SW 1271 (cell line): ENCODE measurements at places on chromosomes 1 and 21.
A peak's percentile ranks its signal among the peaks of the same experiment; 100 is the strongest.

DNA sequence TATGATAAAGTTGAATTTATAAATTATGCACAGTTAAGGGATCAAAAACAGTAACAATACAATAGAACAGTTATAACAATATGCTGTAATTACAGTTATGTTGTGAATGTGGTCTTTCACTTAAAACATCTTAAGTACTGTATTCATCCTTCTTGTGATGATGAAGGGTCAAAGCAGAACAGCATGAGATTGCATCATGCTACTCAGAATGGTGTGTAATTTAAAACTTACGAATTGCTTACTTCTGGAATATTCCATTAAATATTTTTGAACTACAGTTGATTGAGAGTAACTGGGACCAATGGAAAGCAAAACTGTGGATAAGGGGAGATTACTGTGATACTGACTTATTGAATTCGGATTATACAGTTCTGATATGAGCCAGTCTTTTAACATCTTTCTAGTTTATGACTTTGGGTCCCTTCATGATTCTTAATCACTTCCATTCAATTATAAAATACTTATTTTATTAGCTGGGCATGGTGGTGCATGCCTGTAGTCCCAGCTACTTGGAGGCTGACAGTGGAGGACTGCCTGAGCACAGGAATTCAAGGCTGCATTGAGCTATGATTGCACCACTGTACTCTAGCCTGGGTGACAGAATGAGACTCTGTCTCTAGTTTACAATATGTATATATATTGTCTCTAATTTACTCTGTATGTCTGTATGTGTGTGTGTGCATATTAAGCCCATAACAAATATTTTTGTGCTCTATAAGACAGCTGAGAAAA lies 43.2 kb downstream of the ATP1B1 start:
- DNase-seq, result no peak

- DNase-seq, result no peak
Observed at GRCh38 chr1:29425631-29426030, 189.3 kb downstream of the PTPRU start.

DNA sequence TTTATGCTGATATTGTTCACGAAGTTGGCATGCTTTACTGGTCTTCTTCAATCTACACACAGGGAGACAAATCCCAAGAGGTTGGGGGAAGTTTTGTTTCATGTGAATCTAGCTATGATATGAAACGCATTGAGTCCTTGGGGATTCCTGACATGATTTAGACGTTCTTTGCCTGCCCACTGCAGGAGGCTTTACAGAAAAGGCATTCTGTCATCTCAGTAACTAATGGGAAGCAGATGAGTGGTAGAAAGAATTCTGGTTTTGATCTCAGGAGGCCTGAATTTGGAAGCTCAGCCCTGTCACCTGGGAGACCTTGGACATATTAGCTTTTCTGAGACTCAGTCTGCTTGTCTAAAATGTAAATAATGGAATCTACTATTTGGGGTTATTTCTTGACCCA lies 383.0 kb upstream of the NFIA start:
- DNase-seq, result no peak

DNA sequence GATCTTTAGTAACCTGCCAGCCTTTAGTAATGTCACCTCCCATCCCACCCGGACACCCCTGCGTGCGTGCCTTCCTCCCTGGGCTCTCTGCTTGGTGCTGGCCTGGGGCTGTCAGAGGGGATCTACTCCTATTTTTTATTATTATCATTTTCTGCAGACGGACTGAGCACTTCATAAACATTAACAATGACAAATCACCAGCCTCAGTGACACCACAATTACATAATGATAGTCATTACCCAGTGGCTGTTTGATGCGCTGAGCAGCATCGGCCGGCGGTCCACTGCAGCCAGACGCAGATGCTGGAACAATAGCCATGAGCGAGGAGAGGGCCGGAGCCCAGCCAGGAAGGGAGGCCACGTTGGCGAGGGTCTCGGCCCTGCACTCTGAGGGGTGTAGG lies 309.3 kb upstream of the AJAP1 start:
- no peak for DNase-seq

DNA sequence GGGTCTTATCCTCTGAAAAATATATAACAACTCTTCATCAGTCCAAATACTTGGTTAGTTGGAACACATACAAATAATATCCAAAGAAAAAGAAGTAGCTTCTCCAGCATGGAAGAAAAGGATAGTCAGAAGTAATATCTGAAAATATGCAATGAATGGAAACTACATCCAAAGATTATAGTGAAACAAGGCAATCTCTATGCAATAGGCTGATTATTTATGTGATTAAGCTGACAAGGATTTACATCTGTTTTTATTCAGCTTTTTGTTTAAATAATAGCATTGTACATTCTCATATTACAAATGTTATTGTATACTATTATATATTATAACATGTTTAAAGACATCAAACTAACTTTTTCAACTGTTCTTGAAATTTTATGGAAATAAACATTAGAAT lies 15.3 kb upstream of the TGFBR3 start:
- no peak for DNase-seq

DNA sequence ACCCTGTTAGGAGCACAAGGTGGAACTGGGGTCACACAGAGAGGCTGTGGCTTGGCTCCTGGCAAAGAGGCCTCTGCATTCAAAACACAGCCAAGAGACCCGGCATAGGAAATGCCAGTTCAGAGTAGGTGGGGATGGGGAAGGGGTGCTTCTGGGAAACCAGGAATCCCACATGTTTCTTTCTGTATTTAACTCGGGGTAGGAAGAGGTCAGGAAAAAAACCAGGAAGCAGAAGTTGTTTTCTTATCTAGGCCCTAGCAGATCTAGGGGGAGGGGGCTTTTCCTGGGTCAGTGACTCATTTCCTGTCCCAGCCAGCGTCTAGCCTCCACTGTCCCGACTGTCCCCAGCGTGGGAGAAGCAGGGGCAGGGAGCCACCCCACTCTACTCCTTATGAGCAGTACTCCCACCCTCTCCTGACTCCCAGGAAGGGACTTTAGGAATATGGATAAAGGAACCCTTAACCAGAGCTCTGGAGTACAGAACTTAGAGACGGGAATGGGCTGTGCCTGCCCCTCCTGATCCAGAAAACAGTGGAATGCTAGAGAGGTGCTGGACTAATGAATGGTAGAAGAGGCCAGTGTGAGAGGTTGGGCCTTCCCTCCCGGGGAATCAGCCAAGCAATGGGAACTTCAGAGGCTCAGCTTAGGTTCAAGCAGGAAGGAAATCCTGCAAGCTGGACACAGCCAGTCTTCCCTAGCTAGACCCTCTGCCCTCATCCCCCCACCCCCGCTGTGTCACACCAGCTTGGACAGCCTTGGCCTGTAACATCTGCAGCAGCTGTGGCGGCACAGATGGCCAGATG lies 5.7 kb downstream of the FHL3 start:
- DNase-seq, result peak; percentile 64

- DNase-seq, result no peak
Observed at GRCh38 chr1:89965193-89965768, 29.6 kb upstream of the ZNF326 start.

DNA sequence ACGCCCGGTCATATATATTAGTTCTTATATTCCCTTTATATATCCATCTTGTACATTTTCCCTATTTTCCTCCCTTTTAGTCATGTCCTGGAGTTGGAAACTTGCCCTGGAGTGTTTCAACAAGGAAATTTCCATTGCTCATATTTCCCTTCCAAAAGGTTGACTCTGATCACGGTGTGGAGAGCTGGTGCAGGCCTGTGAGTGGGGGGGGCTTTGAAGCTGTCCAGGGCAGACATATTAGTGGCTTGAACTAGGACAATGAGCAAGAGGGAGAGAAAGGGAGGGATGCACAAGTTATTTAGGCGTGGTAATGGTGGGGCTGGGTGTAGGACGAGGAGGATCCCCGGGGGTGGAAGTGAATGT lies 30.4 kb upstream of the TMEM61 start:
- DNase-seq, result no peak

DNA sequence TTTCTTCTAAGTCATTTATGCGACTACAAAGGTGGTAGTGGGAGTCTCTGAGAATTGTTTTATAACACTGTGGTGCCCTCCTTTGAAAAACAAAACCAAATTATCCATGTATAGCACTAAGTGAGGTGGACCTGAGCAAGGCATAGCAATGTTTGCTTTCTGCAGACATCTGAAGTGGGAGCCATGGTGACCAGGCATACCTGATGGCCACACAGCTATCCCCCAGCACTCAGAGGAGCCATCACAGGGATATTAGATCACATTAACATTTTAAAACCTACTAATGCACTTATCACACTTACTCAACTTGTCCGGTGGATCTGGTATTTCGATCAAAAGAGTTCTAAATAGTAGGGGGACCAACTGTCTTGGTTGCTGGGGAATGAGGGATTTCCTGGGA lies 24.8 kb upstream of the AVPR1B start:
- no peak for DNase-seq

GRCh38 chr1:86370601-86371022 lies 25.5 kb downstream of the ODF2L start:
- no peak for DNase-seq

DNA sequence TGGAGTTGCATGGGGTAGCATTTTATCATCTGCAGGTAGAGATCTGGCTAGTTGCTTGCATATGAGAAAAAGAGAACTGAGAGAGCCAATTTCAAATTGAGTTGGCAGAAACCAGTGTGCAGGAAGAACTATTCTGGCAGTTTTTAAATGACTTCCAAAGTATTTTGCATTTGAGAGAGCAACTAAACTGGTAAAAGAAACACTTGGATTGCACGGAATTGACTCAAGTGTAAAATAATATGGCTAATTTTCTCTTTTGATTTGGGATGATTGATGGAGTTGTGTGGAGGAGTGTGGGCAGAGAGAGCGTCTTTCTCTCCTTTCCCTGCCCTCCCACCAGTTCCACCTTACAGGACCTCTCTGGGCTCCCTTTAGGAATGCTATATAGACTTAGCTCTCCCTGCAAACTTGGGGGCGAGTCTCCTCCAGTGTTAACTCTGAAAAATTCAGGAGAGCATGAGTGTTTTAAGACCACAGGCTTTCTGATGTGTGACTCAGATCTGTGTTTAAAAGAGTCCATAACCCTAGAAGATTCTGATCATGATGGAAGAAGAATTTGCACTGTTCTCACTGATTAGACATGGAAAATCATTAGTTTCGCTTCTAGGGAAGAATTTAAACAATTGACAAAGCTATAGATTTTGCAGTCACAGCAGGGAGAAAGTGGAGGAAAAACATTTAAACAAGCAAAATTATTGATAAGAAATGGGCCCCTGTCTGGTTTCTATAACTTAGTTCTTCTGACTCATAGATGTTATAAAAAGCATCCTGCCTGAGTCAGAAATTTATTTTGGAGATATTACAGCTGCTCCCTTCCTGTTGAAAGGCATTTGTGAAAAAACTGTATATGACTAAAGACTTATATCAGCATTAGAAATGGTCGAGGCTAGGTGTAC lies 24.9 kb upstream of the CTBS start:
- DNase-seq, result no peak

GRCh38 chr1:206068314-206068713 lies 15.3 kb downstream of the RHEX start:
- no peak for DNase-seq

- no peak for DNase-seq
Observed at GRCh38 chr21:39104911-39105310, 78.3 kb downstream of the PSMG1 start.

DNA sequence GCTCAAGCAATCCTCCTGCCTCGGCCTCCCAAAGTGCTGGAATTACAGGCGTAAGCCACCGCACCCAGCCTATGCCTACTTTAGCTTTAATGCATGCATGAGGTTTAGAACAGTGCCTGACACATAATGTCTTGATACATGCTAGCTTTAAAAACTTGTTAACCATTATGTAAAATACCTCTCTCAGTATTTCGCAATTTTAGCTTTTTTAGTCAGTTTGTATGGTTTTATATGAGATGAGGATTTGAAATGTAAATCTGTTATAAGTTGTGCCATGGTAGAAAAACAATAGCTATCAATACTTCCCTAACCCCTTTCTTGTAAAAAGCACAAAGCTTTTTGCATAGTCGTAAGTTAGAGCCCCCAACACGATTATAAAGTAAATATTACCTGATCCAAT lies 4.7 kb upstream of the AKNAD1 start:
- no peak for DNase-seq

GRCh38 chr1:201283836-201284553 lies 689 bp downstream of the PKP1 start:
- DNase-seq, result no peak

DNA sequence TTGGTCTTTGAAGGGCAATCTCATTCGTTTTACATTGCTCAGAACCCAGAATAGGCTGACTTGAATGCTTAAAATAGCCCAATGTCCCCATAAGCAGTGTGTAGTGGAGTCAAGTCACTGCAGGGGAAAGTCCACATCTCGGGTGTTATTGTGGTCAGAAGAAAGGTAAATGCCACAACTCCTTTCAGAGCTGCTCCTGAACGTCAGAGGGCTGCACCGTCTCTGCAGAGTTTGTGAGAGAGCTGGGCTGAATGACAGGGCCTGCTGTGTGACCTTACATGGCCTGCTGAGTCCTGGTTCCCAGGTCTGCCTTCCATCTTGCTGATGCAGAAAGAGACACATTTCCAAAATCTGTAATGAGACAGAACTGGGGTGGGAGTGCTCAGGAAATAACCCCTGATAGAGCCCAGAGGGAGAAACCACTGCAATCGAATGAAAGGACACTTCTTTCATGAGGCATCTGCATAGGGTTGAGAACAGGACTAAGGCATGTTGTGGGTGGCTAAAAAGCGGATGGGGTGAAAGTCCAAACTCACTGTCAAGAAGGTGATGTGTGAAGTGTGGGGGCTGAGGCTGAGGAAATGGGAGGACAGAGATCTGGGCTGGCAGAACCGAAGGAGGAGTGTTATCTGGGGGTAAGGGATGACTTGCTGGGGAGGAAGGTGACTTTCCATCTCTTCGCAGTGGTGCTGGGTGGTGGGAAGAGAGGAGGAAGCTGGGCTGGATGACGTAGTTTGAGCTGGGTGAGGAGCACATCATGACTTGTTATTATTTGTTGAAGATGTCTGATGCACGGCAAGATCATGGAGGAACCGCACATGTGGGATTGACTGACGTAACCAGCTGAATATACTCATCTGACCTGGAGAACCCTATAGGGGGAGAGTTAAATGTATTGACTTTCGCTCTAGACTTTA lies 33.7 kb downstream of the XCL2 start:
- DNase-seq, result no peak
